ENCODE measurements at places on chromosomes 16 and 17.
A peak's percentile ranks its signal among the peaks of the same experiment; 100 is the strongest.

DNA sequence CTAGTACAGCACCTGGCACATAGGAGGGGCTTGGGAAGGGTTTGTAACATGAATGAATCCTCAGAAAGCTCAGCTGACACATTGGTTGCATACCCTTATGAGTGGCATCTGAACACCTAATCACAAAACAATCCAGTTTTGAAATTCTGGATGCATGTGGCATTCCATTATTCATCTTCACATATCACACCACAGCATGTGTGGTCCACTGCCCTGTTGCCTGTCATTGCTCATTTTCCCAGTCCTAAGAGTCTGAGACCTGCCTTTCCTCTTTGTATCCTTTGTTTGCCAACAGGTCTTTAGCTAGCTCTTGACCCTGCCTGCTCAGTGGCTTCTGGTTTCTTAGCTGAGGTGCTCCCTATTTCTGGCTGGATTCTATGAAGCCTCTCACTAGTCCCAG is 170.8 kb upstream of the ASIC2 start:
- DNase-seq: no peak

DNA sequence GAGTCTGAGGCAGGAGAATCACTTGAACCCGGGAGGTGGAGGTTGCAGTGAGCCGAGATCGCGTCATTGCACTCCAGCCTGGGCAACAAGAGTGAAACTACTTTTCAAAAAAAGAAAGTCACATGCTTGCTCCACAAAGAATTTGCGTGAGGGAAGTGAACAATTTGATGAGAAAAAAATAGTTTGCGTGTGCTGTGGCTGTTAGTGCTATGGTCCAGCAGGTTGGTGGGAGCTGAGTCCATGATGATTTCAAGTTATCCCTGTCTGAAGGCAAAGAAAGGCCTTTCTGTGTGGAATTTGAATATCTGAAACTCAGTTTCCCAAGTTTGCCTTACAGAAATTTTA is 21.0 kb downstream of the PRCD start:
- DNase-seq: no peak

DNA sequence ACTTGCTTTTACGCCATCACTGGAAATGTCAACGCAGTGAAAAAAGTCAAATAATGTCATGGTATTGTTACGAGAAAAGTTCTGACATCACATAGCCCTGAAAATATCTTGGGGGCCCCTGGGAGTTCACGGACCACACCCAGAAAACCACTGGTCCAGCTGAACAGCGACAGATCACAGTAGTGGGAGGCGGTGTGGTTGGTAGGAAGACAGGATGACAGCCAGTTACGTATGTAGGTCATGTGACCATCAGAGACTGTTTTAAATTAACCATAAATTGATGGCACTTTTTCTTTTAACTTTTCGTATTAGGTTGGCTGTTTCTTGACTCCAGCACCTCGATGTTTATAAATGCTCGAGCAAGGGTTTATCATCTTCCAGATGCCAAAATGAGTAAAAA is 11.9 kb downstream of the ERCC4 start:
- DNase-seq: peak; percentile 18

DNA sequence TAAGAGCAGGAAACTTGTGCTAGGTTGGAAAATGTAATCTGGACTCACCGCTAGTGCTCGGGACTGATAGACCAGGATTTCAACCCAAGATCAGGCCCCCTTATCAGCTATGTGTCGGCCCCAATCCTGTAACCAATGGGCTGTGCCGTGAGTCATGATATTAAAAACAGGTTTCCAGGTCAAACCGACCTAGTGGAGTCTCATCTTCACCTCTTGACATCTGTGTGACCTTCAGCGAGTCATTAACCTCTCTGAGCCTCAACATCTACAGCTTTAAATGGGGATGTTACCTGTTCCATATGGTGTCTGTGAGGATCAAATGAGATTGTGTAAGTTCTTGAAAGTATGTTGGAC is 512 bp downstream of the PMM2 start:
- DNase-seq: peak; percentile 81

- DNase-seq: no peak
Observed at GRCh38 chr17:15947976-15948752, 3.2 kb downstream of the ADORA2B start.

DNA sequence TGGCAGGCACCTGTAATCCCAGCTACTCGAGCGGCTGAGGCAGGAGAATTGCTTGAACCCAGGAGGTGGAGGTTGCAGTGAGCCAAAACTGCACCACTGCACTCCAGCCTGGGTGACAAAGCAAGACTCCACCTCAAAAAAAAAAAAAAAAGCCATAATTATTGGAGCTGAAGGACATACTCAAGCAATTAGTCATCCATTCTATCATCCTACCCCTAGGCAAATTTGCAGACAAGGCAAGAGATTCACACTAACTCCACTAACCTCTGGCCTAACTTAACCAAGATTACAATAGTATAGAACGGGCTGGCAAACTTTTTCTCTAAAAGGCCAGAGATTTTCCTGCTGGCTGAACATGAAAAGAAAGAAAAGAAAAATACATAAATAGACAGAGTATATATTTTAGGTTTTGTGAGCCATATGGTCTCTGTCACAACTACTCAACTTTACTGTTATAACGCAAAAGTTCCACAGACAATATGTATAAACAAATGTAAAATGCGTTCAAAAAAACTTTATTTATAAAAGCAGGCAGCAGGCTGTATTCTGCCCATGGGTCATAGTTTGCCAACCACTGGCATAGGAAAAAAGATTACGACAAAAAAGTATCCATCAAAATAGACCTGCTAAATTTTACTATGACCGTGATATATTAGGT is 29.7 kb downstream of the BRIP1 start:
- no peak for DNase-seq

- no peak for DNase-seq
Observed at GRCh38 chr17:76048025-76048605, 21.0 kb upstream of the EVPL start.

DNA sequence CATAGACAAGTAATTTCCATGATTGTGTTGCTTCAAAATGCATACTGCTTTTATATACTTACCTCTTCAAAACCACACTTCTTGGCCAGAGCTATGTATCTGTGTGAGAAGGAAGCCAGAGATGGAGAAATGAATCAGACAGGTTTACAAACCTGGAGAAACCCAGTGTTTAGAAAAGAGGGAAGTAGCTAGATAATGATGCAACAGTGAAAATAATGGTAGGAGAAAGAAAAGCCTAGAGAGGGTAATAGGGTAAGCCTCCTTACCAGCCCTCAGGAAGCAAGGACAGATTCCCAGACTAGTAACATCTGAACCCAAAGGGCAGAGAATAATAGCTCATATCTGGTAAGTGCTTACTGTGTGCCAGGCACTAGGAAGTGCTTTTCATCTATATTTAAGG is 250.3 kb upstream of the CDH11 start:
- peak; percentile 1 for DNase-seq

GRCh38 chr16:63192980-63193379 is 1156.7 kb upstream of the CDH8 start:
- DNase-seq: no peak

GRCh38 chr17:41937970-41938954 is 7.8 kb downstream of the ODAD4 start:
- peak; percentile 97 for DNase-seq

DNA sequence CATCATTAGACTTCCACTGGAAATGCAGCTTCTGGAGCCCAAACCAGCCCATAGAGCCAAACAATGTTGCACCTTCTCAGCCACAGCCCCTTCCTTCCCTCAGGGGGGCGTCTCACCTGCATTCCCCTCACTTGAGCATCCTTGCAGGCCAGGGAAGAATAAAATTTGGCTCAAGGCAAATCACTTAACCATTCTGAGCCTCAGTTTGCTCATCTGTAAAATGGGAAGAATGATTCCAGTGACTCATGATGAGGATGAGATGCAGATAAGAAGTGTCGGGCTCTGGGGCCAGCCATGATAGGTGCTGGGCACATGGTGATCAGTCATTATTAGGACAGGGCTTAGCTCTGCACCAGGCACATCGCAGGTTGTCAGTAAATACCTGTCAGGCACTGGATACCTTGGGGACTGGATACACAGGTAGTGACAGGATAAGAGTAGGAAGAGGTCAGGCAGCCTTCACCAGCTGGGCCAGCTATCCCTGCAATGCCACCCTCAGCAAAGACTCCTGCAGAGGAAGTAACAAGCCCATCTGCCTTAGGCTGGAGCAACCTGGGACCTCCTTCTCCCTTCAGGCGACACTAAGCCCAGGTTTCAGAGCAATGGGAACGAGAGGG is 208.0 kb upstream of the TNRC6C start:
- no peak for DNase-seq

- no peak for DNase-seq
Observed at GRCh38 chr16:6232056-6232455, 1100.6 kb upstream of the RBFOX1 start.

DNA sequence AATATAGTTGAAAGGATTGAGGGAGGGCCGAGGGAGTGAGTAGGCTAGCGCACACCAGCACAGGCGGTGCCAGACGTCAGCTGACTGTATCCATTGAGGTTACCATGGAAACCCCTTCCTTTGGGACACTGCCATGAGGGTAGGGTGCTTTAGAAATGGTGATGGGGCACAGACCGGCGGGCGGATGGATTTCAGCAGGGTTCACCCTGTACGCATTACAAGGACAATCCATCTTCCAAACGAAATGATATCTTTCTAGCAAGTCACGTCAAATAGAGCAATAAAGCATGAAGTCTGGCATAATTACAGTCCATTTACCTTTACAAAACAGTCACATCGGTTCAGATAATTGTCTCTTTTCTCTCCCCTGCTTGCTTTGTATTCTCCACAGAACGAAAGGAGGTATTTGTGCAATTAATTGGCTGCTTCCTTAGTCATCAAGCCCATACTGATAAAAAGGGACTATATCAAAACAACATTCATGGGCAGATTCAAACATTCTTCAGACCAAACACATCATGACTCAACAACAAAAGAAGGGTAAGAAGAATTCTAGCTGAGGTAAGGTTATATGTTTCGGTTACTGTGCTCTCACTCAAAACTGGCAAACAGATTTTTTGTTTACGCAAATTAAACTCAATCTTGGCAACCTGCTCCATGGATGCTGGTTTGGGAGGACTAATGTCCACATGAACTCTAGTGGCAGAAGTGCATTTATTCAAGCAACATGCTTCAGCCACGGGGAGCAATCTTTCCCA is 140.6 kb downstream of the CDK5R1 start:
- no peak for DNase-seq

DNA sequence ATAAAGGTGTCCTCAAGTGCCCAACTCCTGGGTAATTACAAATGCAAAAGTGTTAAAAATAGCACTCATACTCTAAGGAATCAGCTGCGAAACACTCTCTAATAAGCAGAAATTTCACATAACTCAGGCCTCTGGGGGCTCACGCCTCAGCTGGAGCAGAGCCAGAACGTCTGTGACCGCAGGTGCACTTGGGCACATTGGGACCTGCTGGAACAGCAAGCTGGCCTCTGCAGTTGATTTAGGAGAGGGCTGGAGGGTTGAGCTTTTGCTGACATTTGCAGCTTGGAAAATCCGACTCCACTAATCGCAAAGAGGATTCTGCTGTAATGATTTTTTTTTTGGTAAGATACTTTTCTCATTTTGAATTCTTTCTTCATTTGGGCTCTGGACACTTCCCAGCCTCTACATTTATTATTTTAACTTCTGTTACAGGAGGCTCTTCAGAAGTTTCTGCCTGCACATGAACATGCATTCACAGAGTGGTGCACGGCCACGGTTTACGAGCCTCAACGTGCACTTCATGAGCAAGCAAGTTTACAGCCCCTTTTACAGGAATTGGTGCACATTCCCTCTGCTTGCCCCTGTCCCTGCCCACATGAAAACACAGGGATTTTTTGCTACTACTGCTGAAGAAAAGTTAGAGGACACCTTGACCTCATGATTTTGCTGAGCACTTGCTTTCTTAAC is 4.1 kb upstream of the SNTB2 start:
- no peak for DNase-seq

DNA sequence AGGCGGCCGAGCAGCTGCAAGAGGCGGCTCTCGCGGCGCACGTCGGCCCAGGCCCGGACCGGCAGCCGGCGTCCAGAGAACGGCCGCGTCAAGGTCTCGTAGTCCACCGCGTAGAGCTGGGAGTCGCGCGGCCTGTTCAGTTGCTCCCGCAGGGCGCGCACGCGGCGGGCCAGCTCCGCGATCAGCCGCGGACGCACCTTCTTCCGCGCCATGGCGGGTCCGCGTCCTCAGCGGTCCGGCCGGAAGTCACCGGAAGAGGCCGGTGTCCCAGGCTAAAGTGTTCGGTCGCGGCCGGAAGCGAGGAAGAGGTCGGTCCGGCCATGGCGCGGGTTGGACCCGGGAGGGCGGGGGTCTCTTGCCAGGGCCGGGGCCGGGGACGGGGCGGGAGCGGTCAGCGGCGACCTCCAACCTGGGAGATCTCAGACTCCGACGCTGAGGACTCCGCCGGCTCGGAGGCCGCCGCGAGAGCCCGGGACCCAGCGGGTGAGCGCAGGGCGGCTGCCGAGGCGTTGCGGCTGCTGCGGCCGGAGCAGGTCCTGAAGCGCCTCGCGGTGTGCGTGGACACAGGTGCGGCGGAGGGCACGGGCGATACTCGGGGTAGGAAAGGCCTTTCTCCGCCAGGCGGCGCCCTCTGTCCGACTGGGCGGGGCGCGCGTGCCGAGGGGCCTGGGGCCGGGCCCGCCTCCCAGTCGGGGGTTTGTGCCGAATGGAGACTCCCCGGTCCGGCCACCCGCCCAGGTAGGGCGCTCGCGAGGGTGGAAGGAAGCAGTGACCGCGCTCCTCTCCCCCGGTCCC is at the start of gene MRPS34:
Gene MRPS34, minus strand, starts transcription at position 227 of the 795 bp plus-strand sequence. Its CDS starts 15 bp downstream, at position 212.
- peak; percentile 95 for DNase-seq

DNA sequence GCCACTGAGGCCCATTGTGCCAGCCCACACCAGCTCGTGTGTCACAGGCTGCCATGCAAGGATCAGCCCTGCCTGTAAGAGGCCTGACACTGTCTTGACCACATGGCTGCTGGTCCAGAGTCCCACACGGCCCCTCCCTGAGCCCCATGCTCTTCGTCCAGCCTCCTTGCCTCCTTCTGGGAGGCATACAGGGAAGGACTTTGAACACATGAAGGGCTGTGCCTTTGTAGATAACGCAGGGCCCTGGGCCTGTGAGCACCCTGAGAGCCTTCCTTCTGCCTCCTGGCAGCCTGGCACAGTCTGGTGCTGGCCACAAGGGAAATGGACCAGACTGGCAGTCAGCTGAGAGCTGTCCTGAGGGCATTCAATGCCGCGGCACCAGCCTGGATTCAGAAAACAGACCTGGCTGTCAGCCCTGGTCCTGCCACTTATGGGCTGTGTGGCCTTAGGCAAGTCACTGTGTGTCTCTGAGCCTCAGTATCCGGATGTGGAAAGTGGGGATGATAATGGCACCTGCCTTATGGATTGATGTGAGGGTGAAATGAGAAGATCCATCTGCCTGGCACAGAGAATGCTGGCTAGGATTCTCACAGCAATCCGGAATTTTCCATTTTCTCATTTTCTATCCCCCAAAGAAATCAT is 19.2 kb upstream of the SPNS2 start:
- DNase-seq: no peak

- DNase-seq: no peak
Observed at GRCh38 chr17:43818966-43819365, 14.0 kb downstream of the MPP3 start.

GRCh38 chr17:60508384-60508980 is 17.6 kb downstream of the APPBP2 start:
- DNase-seq: no peak

All from hematopoietic multipotent progenitor cell treated with erythropoietin and hydrocortisone succinate and interleukin-3 and kit ligand, for 4 days (in vitro differentiated cells).